Fibroblast of villous mesenchyme (primary cell): ENCODE measurements at places on chromosomes 6 and 20. TPM values are rescaled to one million over a fixed set of nuclear protein-coding genes. Genes with fewer than 3 reads are reported as not detected.

ARMH2 gene
- total RNA-seq, result not detected in 2 replicates

GRCh38 chr6:30847421-30847970 lies 36.8 kb upstream of the DDR1 start:
- DNase-seq, result no peak

GRCh38 chr6:82761674-82762345 lies 303.8 kb downstream of the UBE3D start:
- DNase-seq, result no peak

DNA sequence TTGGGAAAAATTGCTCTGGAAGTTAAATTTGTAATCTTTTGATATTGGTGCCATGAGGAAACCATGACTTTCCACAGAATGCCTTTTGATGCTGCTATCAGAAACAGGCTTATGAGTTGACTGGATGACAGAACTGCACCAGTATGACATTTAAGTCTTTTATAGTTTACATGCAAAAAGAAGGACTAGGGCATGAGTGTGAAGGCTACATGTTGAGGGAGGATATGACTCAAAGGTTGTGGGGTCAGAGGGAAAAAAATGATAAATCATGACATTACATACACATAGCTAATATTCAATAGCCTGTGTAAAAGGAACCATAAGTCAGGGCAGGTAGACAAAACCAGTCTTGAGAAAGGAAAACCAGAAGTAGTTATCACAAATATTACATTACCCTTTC lies 182.2 kb downstream of the COL12A1 start:
- DNase-seq, result no peak

GRCh38 chr6:1747531-1747930 lies 137.8 kb downstream of the FOXC1 start:
- no peak for DNase-seq
